ENCODE measurements at places on chromosomes 7 and 10. TPM values are rescaled to one million over a fixed set of nuclear protein-coding genes. Genes with fewer than 3 reads are reported as not detected.

SCIN gene
- total RNA-seq = 0.08 TPM

ADCY1 gene
- total RNA-seq = 5.9 TPM

C10orf105 gene
- total RNA-seq = 0.05 TPM

FXYD4 gene
- total RNA-seq = not detected

HYAL4 gene
- total RNA-seq = not detected

NODAL gene
- not detected for total RNA-seq

SLC26A5 gene
- total RNA-seq = not detected

METTL27 gene
- total RNA-seq = 0.27 TPM

FBXL13 gene
- 0.24 TPM for total RNA-seq

CNTNAP2 gene
- total RNA-seq = 0.65 TPM

ADAMTS14 gene
- 0.43 TPM for total RNA-seq

CRPPA gene
- 7.1 TPM for total RNA-seq

DNA sequence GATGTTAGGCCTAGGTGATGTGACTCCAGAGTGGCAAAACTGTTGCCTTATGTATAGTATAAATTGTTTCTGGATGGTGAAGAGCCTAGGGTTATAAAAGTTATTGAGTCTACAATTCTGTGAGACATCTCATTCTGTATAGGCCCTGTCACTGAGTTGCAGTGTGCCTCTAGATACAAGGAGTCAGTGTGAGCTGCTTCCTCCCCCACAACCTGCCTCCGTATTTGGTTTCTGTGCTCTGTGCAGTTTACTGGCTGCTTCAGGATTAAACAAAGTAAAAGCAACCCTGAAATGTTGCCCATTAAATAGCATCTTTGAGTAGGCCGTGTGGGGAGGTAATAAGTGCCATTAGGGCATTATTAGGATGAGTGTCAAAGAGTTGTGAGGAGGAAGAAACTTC lies 1.9 kb upstream of the IFRD1 start:
- no peak for DNase-seq

DNA sequence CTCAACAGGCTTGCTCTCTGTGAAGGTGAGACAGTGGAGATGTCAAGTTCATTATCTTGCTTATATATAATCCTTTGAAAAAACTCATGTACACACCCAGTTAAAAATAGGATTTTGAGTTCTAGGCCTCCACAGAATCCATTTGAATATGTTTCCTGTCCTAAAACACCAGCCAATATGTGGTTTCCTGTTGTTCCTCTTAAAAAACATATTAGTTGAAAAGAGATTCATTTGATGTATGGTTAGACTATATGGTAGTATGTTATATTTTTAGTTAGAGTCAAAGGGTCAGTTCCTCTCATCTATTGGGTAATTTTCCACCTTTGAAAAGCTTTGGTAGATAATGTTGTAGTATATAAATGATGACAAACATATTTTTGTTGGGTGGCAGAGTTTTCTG lies 16.0 kb downstream of the PPP1R9A start:
- DNase-seq = no peak

GRCh38 chr10:114021154-114021553 lies 22.5 kb upstream of the ADRB1 start:
- no peak for DNase-seq

DNA sequence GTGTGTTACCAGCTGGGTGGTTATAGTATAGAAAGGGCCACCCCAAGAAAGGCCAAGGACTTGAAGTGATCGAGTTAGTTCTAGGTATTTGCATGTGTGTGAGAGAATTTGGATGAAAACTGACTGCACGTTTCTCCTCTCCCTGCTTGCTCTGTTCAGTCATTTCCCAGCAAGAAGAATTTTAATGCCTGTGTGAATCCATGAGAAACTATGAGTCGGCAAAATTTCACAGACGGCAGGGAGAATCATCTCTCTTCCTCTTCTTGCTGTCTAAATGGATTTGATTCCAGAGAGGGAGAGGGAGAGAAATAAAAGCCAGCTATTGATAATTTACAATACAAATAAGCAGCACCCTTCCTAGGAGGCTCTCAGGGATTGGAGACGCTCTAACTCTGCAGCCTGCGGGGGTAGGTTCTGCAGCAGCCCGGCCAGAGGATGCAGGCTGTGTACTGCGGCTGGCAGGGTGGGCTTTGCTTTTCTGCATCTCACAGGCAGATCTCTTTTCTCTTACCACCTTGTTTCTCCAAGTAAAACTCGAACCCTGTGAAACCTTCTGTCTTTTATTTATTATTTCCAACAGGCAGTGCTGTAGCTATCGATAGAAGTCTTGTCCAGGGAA lies 183.6 kb downstream of the TCF7L2 start:
- no peak for DNase-seq

DNA sequence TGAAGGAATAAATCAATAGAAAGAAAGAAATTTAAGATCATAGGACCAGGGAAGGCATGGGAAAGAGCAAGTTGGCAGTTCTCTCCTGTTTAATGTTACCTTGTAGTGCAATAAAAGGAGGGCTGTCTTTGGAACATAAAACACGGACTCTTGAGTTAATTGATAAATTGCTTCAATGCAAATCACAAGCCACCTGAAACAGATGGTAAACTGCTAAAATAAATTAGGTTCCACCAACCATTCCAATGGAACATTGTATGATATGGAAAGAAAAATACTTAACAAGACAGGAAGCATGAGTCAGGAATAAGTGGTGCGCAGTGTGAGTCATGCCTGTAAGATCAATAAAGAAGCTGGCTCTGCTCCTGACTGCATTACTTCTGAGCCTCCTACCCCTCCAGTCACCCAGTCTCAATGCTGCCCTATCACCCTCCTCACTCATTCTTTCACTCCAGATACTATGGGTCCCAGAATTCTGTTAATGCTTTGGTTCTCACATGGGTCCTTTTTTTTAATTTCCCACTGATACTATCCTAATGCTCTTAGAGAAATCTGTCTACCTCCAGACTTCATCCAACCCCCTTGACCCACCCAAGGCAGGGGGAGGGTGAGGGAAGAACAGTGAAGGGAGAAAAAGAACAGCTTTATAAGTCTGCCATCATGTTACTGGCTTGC lies 78.9 kb downstream of the LRRC17 start:
- no peak for DNase-seq

DNA sequence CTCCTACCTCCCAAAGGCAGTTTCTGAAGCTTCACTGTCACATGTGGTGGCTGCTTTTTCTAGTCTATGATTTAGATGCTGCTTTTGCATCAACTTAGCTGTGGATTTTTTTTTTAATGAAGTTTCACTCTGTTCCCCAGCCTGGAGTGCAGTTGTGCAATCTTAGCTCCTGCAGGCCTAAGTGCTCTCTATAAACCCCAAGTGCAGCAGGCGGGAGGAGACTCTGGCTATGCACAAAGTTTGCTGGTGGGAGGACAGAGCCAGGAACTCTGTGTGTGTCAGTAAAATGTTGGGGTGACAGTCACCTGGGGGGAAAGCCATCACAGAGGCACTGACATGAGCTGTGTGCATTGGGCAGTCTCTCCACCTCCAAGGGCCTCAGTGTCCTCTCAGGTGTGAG lies 138.8 kb upstream of the FAM20C start:
- no peak for DNase-seq

DNA sequence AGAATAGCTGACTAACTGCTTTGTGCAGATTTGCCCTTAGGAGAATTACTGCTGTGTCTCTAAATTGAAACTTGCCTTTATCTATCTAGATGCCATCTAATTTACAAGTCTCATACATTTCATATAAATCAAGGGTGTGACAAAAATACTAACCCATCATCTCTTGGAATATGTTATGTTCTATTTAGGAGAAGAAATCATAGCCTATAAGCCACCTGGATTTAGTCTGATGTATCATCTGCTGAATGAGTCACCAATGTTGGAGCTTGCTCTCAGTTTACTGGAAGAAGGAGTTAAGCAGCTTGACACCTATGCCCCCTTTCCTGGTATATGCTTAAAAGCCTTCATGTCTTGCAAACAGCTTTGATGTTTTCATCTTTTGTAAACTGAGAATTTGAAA lies 43.5 kb downstream of the NUP205 start:
- DNase-seq = no peak

- DNase-seq = no peak
Measured at GRCh38 chr7:37040330-37040729, 316.0 kb upstream of the AOAH start.

- DNase-seq = no peak
Measured at GRCh38 chr7:99243751-99244337, 28.8 kb upstream of the MYH16 start.

- peak; percentile 21 for DNase-seq
Measured at GRCh38 chr10:71530781-71531180, 134.1 kb downstream of the CDH23 start.

GRCh38 chr7:109545686-109546085 lies 976.0 kb downstream of the DNAJB9 start:
- DNase-seq = no peak

GRCh38 chr10:3146289-3146688 lies 26.3 kb downstream of the PITRM1 start:
- DNase-seq = no peak

DNA sequence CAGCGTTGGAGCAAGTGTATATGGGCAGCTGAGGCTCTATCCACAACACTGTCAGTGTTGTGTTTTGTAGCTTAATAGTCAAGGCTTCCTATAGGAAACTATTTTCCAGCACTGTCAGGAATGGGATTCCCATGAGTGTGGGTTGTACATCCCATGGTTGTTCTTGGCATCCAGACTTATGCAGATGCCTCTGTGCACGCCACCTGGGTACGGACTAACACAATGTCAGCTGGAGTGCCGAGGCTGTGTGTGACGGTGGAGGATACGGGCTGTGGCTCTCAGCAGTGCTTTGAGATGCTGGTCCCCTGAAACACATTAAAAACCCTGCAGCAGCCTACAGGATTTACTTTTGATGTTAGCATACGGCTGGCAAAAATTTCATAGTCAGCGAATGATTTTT lies 350.0 kb downstream of the ACTR3B start:
- DNase-seq = no peak

- no peak for DNase-seq
Measured at GRCh38 chr7:157518514-157519175, 181.8 kb downstream of the DNAJB6 start.

DNA sequence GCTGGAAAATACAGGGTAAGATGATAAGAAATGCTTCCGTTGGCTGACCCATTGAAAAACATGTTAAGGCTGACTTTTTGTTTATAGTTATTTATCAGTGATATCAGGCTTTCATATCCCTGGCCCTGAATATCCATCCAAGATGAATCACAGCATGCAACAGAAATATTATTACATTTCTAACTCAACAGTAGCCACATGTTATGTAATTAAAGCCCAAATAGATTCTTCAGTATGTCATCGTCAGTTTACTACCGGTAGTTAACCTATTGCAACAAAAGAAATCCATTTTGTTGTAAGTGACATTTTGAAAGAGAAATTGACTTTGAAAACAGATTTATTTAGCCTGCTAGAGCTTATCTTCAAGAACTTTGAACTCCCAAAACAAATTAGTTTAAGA lies 354.1 kb upstream of the CELF2 start:
- DNase-seq = no peak

DNA sequence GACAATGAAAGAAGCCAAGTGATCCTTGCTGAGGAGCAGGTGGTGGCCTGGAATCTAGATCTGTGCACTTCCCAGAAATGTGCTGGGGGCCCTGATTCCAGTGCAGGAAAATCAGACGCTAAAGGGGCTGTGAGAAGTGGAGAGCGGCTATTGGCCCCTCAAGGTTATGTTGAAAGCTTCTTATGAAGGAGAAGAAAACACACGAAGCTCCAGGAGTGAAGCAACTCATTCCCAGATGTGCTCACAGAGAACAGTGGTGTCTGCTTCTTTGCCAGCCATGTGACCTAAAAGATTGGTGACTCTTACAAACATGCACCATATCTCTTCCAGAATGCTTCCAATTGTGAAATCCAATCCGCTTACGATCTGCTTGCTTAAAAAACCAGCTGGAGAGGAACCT lies 679.3 kb upstream of the IGFBP3 start:
- DNase-seq = no peak

DNA sequence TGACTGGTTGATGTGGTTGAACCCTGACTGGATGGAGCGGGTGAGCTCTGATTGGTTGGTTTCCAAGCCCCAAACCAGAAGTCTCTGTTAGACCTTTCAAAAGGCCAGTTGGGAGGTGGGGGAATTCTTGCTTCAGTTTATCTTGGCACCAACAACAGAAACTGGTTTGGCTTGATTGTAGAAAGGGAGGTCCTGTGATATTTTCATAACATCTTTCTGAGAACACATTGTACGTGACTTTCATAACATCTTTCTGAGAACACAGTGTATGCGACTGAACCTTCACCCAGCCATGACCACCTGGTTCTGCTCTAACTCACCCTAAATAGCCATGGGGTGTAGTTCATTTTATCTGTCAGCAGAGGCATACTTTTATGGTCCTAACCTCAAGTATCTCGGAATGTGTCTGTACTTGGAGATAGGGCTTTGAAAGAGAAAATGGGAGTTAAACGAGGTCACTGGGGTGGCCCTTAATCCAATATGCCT lies 88.3 kb downstream of the GALNT17 start:
- no peak for DNase-seq

DNA sequence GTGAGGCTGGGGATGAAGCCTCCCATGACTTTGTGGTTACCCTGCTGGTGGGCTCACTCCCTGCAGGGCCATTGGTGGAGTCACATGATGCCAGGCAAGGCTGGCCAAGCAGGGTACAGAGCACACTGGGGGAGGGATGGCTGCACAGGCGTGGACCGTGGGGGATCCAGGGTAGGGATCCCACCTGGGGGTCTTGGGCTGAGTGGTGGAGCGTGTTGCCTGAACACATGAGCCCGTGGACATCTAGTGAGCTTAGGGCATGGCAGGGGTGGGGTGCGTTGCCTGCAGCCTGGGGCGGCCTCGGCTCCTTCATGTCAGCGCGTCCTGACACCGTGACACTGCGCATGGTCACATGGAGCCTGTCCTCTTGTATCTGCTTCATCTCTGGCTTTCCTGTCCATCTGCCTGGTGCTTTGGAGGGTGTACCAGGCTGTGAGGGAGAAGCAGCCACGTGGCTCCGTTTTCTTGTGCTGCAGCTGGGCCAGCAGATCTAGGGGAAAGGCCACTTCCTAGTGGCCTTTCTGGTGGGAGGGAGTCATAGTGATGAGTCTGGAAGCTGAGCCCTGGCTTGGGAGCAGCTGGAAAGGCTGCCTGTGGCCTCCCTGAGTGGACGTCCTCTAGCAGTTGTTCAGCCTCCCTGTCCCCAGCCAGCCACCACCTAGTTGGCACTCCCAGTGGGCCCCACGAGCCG lies 96.2 kb downstream of the LHPP start:
- DNase-seq = peak; percentile 65

Data from Right ventricle myocardium inferior (tissue), 1 donor.